ENCODE measurements at places on chromosomes 1 and 21.

DNA sequence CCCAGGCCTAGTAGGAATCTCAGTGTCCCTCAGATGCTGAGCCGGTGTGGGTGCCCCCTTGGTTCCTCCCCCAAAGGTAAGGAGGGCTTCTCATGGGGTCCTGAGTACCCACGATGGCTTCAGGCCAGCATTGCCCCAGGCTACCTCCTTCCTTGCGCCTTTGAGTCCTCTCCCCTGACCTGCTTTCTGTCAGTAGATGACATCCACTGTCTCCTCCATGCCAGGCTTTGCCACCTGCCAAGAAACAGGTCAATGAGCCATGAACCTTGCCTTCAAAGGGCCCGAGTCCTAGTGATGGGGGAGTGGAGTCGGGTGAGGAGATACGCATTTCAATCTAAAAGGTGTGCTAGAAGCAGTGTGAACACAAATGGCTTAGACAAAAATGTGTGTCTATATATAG is 15.6 kb downstream of the WNT4 start:
- no peak for DNase-seq

GRCh38 chr1:230681599-230681998 is 32.3 kb downstream of the AGT start:
- no peak for DNase-seq

DNA sequence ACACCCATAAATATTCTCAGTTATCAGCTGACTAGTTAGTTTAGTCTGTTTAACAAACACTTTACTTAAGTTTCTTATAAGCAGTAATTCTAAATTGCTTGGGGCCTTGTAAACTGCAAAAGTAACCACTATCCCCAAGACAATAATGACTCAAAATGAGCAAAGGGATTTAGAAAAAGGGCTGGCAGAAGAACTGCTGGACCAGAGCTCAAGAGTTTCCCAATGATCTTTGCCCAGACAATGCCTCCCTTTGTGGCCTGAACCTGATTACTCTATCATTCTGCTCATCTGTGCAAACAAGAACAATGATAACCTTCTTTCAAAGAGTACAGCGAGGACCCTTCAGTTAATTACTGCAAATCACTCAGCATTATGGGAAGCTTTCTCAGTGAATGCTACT is 123.5 kb downstream of the TIAM1 start:
- DNase-seq = no peak

DNA sequence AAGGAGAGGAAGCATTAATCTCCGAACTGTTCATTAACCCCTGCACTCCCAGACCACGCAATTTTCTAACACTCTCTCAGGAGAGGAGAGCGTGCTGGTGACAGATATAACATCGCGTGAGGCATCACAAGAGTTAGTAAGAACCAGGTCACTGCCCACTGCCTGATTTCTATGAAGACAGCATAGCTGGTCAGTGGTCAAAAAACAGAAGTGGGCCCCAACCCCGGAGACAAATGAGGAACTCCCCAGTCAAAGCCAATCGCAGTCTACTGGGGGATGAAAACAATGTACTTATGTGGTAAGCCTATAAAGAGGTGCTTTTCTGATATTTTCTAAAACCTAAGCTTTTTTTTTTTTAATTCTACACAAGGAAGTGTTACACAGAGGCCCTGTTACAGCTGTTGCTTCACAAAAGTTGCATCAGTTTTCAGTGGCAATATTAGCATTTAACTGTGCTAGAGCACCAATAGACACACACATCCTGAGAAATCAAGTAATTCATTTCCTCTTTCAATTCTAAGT is 231.8 kb upstream of the IRF2BP2 start:
- DNase-seq = no peak

DNA sequence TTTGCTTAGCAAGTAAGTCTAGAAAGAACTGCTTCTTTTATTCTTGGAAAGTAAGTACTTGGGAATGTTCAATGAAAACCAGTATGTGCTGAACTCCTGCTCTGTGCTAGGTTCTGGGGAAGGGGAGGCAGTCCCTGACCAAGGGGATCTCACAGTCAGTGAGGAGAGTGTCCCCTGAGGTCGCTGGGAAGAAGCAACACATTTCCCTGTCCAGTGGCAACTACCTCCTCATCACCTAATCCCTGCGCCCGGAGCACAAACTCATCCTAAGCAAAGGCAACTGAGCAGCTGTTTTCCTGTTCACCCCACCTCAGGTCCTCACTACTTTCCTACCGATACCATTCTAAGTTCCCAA is 61.7 kb upstream of the ANGPTL1 start:
- DNase-seq = no peak

DNA sequence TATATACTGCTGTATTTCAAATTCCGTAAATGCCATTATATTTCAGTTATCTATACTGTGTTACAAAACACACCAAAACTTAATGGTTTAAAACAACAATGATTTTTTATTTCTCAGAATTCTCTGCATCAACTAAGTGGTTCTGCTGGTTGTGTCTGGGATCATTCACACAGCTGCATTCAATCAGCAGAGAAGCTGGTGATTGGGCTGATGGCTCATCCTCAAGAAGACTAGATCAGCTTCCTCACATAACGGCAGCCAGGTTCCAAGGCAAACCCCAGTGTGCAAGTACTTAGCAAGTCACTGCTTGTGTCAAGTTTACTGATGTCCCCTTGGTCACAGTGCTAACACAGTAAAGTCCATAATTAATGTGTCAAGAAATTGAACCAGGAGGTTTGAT is 86.3 kb upstream of the VANGL1 start:
- no peak for DNase-seq

- DNase-seq = no peak
These were observed 423.5 kb downstream of the OMA1 start for GRCh38 chr1:58123051-58123450.

GRCh38 chr1:204376465-204376864 is 16.7 kb upstream of the PLEKHA6 start:
- DNase-seq = no peak

GRCh38 chr1:53945183-53945432 is 391 bp downstream of the IFT25 start:
- DNase-seq = no peak

DNA sequence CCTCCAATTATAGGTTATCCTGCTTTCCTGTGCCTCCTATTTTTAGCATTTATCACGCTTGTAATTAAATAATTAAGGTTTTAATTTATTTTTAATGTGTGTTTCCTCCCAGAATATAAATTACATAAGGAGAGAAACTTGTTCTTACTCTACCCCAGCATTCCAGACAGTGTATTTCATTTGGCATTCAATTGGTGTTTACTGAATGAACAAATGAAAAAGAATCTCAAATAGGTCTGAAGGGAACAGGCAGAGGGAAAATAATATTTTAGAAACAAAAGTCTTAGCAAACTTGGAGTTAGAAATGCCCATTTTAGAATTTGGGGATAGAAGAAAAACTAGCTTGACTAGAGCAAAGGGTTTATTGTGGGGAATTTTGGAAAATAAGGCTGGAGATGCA is 9.9 kb upstream of the RSRP1 start:
- no peak for DNase-seq

- no peak for DNase-seq
These were observed 17.3 kb downstream of the CD58 start for GRCh38 chr1:116553386-116554115.

DNA sequence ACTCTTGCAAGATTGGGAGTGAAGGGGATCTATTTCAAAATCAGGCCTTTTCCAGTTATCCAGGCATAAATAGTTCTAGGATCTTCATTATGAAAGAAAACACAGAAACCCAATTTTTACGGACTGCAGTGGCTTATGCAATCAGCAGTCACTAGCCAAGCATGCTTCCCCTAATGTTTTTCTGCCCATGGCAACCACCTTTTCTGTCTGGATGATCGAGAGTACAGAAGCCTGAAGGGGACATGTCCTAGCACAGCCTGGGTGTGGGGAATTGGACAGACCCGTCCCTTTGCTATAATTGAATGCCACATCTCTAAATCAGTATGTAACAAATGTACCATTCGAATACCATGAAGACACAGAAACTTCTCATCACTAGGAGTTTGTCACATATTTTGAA is 29.8 kb upstream of the NCAM2 start:
- DNase-seq = no peak

DNA sequence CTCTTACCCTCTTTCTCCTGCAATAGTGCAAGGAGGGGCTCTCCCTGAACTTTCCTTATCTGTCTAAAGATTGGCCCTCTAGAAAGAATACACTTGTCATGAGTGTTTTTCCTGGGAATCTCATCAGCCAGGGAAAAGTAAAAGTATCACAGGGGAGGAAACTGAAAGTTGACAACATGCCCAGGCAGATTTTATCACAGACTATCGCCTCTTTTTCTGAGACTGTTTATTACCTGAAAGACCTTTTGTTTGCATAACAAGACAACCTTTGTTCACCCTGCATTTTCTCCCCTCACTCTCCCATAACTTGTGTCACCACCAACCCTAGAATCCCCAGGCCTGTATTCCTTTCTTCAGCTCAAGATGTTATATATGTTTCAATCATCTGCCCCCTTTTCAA is 794.7 kb upstream of the ADAMTS5 start:
- DNase-seq = no peak

DNA sequence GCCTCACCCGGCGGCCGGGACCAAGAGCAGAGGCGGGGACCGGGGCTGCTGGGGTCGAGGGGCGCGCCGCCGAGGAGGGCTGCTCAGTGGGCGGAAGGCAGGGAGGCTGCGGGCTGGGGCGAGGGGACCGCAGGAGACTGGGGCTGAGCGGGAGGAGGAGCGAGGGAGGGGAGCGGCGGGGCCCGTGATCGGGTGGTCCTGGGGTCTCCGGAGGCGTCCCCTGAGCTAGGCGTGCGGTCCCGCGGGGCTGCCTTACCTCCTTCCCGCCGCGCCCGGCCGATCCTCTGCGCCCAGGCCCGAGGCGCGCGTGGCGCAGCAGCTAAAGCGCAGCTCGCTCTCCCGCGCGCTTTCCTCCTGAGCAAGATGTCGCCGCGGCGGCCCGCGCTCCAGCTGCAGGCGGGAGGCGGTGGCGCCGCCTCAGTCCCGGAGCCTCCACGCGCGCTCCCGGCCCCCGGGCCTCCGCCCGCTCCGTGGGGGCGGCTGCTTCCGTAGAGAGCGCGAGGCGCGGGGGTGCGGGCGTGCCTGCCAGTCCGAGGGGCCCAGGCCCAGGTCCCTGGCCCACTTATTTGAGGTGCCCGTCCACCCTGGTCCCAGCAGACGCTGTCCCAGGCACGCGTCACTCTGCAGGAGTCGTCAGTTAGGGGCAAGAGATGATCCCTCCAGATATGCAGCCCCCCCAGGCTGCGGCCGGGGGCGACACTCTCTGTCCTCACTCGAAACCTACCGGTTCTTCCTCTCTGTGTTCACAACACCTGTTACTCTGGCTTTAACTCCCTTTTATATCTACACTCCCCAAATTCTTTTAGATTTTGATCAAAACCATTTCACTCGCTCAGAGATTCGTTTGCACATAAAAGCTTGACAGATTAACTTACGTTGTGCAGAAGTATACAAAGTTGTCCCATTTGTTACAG is at the start of gene CCSAP:
TSS of gene CCSAP (minus strand) at position 392 of the 914 bp plus-strand sequence. CDS start 582 bp downstream, outside the sequence.
- no peak for DNase-seq

DNA sequence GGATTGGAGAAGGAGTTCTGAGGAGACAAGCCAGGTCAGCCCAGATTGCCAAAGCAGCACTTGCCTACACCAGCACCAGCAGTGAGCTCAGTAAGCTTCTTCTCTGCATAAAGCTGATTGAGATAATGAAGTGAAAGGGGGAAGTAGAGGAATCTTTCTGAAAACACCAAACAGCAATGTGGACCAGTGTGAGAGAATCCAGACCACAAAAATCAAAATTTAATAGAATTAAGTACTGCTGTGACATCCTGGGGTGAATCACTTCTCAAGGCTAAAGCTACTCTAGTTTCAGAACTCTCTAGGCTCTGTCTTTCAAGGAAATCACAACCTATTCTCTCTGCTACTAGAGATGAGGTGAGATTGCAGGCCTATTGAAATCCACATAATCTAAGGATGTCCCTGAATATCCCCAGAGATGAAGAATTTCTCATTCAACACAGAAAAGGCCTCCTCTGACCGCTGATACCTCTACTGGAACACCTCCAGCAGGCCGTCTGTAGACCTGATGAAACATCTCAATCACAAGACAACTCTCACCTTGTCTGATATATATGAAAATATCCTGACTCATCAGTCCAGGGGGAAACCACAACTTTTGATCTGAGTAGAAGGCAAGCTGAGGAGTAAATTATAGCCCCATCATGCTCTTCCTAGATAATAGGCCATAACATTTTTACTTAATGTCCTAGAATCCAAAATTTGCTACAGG is at the start of gene FCRL4:
TSS of gene FCRL4 (minus strand) at position 127 of the 709 bp plus-strand sequence. CDS start 141 bp downstream, outside the sequence.
- DNase-seq = no peak

DNA sequence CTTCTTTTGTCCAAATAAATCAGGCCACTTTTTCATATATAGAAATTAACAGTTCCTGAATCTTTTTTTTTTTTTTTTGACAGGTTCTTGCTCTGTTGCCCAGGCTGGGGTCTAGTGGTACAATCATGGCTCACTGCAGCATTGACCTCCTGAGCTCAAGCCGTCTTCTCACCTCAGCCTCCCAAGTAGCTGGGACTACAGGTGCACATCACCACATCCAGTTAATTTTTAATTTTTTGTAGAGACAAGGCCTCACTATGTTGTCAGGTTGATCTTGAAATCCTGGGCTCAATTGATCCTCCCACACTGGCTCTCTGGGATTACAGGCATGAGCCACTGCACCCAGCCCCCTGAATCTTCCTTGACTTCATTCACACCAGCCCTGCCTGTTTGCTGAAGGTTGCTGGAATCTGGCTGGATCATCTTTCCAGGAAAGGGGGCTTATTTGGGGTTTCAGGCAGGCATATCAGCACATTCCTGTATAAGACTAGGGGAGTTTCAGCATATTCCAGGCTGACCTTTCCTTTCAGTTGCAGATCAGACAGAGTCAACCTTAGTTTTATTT is 78.2 kb upstream of the ARHGAP29 start:
- no peak for DNase-seq

GRCh38 chr1:36342426-36343185 is 19.2 kb upstream of the EVA1B start:
- DNase-seq = no peak
